ENCODE measurements at places on chromosomes 5 and 9.

DNA sequence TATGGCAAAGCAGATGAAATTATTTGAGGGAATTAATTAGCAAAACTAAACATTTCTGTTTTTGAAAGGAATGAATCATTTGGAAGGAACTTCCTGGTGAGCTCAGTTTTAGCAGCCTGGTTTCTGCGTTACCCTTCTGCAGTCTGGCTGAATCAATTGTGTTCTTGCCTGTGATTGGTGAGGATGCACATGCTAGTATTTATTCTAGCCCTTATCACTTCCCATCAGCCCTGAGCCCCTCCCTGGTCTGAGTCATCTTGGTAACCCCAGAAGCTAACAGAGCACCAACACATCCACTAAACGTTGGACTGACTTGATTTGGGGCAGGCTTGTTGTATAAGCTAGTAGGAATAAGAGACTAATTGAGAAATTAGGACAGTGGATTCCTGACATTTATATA, 6.6 kb downstream of the TJP2 start:
- peak; percentile 69 for DNase-seq

DNA sequence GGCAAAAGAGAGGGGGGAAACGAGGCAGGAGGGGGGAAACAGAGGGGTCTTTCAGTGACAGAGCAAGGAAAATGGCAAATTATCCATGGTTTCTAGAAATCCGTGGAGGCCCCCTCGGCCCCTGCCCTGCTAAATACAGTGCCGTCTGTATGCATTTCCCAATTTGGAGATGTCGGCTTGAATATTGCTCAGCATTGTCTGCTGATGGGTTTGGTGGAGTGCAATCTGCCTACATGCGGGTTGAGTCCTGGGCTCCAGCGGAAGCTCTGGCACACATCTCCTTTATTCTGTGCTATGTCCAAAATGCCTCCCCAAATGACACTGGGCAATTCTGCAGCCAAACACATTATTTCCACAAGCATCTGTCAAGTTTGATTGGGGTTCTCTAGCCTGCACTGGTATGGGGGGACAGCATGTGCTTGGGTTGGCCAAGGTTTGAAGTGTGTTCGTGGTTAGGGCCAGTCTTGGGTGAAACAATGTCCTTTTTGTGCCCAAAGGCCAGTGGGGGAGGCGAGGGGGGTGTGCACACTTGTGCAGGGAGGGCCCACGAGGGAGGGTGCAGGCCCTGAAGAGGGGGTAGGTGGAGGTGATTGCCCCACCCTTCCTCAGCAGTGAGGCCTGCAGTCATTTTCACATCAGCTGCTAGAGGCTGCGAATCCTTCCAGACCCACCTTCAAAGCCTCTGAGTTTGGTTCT, 6.2 kb upstream of the NEUROG1 start:
- DNase-seq = no peak

DNA sequence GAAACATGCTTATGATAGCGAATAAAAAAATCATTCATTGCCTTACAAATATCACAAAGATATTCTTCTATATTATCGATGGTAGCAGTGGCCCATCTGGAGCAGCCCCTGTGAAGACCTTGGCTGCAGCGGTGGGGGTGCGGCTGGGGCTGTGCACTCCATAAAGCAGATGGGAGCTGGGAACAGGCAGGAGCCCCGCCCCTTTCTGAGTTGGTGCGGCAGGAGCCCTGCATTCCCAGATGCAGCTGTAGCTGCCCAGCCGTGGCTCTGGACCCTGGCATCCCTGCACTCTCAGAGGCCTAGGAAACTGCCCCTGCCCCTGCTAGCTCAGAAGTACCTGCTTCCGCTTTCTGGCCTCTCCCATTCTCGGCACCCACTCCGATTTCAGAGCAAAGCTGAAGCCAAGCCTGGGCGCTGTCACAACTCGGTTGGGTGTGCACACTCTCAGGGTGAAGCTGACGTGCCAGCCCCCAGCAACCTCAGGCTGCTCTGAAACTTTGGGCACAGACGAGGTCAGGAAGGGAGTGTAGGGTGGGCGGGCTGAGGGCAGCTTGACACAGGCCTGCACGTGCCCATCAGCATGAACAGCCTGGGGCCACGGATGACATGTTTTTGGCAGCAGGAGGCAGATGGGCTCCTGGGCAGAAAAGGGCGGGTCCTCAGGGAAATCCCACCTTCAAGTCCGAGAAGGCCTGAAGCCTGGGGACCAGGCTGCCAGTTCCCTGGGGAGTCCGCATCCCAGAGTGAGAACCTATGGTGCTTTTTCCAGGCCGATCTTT, 1440.8 kb upstream of the ACO1 start:
- no peak for DNase-seq

GRCh38 chr9:27726244-27727081, 153.2 kb upstream of the C9orf72 start:
- peak; percentile 70 for DNase-seq

DNA sequence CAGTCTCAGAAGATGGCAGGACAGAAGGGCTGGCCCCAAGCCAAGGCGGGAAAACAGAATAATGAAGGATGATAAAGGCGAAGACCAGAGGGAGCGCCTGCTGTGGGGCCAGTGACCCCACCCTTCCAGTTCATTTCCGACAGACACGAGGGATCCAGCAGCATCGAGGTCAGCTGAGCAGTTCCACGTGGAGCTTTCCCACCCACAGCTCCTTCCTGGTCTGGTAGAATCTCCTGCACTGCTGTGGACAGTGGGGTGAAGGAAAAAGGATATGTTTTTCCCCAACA, 265.9 kb upstream of the VLDLR start:
- DNase-seq = no peak

DNA sequence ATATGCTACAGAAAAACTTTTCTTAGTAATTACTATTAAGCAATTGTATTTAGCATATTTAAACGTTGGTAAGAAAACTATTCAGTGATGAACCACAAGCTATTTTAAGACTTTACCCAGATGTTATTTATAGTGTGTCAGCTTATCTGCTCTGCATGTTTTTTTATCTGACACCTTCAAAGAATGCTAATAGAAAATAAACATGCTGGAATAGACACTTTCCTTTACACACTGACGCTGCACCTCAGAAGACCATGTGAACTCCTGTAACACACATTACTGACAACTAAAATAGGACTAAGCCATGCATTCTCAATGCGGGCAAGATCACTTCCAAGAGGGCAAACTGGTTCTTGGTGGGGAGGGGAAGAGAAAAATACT, 38.3 kb downstream of the FNIP1 start:
- no peak for DNase-seq

GRCh38 chr9:131237931-131238401, 38.3 kb downstream of the FAM78A start:
- DNase-seq = peak; percentile 74

- DNase-seq = no peak
These were observed 125.0 kb downstream of the EPB41L4A start for GRCh38 chr5:112294126-112294525.

GRCh38 chr9:69325409-69326212, 596 bp downstream of the ENTREP1 start:
- DNase-seq = no peak

- DNase-seq = no peak
These were observed 194.8 kb downstream of the LRRC70 start for GRCh38 chr5:62773460-62773859.

DNA sequence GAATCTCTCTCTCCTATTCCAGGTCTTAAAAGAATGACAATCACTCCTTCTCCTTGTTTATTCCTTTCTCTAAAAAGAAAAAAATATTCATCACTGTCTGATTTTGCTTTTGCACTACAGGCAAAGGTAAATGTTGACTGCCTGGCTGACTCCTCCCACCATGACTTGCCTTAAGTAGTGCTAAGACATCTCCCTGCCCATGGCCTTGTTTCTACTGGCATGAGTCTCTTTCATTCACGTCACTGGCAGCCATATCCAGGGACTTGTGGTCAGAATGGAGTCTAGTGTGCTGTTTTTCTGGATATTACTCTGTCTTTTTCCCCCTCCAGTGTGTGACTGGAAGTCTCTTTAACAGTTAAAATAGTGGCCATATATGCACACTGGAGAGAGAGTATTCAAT, 522.9 kb upstream of the DAB2 start:
- DNase-seq = peak; percentile 2

DNA sequence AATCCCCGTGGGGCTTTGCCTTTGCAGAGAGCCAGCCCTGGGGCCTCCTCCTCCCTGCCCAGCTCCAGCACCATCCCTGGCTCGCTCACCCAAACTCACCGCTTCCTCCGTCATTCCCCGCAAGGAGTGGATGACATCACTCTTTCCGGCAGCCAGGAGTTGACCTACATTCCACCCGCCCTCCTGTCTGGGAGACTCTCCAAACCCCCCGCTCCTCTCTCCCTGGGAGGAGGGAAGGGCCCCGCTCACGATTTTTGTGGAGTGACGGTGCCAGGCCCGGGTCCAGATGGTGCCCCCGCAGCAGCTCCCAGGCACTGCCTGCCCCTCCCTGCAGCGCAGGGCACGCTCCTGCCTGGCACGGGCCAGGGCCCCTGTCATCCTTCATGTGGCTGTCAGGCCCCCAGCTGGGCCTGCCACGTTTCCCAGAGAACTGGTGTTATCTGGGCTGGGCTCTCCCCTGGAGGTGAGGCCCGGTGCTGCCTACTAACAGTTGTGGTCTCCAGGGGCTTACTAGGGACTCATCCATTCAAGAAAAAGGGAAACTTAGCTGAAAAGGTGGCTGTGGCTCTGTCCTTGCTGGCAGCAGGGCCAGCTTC, 52.3 kb downstream of the NTNG2 start:
- DNase-seq = no peak

- no peak for DNase-seq
These were observed 22.2 kb downstream of the COL27A1 start for GRCh38 chr9:114177423-114178064.

DNA sequence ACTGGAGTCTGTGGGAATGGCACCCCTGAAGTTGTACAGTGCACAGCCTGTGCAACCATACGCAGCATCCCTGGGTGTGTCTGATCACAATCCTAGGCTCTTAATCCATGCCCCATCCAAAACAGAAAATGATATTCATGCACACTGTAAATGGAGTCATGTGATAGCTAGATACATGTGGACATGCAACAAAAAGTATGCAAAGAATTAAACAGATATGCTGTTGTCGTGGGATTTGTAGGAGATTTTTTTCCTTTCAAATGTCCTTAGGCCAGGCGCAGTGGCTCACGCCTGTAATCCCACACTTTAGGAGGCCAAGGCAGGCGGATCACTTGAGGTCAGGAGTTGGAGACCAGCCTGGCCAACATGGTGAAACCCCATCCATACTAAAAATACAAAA, 36.1 kb downstream of the PRRX2 start:
- no peak for DNase-seq

DNA sequence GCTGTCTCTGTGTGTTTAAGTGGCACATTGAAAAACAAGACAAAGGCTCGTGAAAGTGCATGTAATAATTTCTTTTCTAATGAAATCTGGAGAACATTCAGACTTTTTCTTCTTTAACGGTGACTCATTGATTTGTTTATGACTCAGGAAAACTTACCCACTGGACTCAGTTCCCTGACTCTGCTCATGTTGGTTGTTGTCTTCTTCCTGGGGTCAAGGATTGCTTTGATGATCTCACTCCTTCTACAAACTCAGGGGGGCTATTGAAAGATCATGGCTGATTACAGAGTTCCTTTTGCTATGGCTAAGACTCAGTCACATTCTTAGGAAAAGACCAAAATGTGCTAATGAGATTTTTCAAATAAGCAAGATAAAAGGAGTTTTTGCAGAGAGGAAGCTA, 141.1 kb upstream of the DAP start:
- DNase-seq = no peak

GRCh38 chr5:133232011-133232410, 180.2 kb downstream of the HSPA4 start:
- DNase-seq = peak; percentile 75

GRCh38 chr9:94741866-94742265, 15.4 kb downstream of the AOPEP start:
- DNase-seq = no peak

GRCh38 chr5:170419643-170420042, 30.5 kb upstream of the KCNMB1 start:
- DNase-seq = no peak

GRCh38 chr5:164578911-164579310, 1073.5 kb downstream of the MAT2B start:
- no peak for DNase-seq

GRCh38 chr5:584216-584615, 27.9 kb upstream of the CEP72 start:
- no peak for DNase-seq

- no peak for DNase-seq
These were observed 711.3 kb upstream of the COX7C start for GRCh38 chr5:85906460-85906859.

DNA sequence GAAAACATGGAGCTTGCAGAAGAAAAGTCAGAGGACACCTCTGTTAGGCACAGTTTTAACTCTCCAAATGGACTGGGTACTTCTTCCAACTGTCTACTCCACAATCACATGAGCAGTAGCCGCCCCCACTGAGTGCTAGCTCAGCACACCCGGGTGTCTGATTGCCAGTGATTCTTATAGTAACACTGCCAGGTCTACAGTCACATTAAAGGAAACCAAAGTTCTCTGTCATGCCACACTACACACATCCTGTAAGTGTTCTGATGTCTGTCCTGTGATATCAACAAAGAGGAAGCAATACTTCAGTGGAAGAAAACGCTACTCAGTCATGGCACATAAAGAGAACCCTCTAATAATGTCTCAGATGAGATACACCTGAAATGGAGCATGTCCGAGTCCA, at the start of gene HAVCR2:
TSS of gene HAVCR2 (minus strand) at position 69 of the 400 bp plus-strand sequence. CDS start at position 8, 61 bp downstream.
- peak; percentile 68 for DNase-seq

DNA sequence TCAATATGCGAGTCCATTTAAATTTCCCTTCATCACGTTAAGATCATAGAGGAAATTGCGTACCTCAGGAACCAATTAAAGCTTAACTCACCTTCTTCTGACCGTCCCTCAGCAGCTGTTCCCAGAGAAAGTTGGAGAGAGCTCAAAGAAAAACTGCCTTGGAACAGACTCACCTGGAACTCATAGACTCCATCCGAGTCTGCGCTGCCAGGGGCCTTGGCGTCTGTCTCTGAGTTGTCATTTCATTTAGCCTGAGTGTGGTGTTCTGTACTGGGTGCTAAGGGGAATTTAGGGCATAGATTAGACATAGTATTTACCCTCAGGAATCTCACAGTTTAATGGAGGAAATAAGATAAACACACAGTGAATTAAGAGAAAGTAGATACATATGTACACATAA, 892.7 kb downstream of the TLE1 start:
- DNase-seq = no peak

- DNase-seq = no peak
These were observed 86.9 kb downstream of the UGCG start for GRCh38 chr9:111983484-111983908.

- DNase-seq = peak; percentile 89
These were observed 213.5 kb downstream of the GLIS3 start for GRCh38 chr9:4086119-4087090.

- no peak for DNase-seq
These were observed 282.2 kb downstream of the CWC27 start for GRCh38 chr5:65050826-65051498.

DNA sequence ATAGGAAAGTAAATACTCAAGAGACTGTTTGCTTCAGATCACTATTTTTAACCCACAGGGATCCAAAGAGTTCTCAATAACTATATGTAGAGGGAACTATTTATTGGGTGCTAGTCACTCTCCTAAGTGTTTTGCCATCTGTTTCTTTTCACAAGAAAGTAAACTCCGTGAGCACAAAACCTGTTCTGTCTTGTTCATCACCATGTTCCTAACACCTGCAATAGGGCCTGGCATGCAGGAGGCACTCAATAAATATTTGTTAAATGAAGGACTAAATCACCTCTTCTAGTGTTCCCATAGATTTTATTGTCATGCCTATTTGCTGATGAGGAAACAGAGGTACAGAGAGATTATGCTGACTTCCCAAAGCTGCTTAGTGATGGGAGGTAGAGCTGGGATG, 118.2 kb downstream of the VCAN start:
- DNase-seq = no peak

GRCh38 chr5:120442694-120443093, 21.4 kb upstream of the PRR16 start:
- no peak for DNase-seq
